ENCODE measurements at places on chromosomes 11 and 22. TPM values are rescaled to one million over a fixed set of nuclear protein-coding genes. Genes with fewer than 3 reads are reported as not detected.

GRCh38 chr11:13680501-13681264, 12.2 kb downstream of the FAR1 start:
- no peak for DNase-seq

GRCh38 chr22:39997939-39998726, 3.4 kb downstream of the FAM83F start:
- DNase-seq, result peak; percentile 34

DNA sequence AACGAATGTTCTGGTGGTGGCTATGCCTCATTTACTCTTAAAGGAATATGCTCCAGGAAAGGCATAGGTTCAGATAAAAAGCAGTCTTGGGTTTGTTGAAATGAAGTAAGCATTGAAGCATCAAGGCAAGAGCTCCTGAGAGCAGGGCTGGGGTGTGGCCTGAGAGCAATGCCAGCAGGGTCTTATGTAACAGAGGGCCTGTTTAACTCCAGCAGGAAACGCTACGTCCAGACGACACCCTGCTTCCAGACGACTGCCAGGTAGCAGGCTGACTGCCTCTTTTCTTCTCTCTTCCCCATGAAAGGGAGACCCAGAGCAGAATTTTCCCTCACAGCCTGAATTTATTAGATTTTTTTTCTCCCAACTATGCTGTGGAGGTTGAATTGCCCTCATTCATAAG, 127.2 kb upstream of the SLC5A12 start:
- peak; percentile 68 for DNase-seq

GRCh38 chr22:49632199-49633009, 195.3 kb downstream of the BRD1 start:
- DNase-seq, result peak; percentile 73

GRCh38 chr11:115083144-115083806, 404.9 kb downstream of the NXPE2 start:
- DNase-seq, result no peak

- peak; percentile 46 for DNase-seq
These were observed at the start of gene APOL1 for GRCh38 chr22:36252754-36253522. Gene APOL1, plus strand, starts transcription at chr22:36253133. Its CDS starts 1,823 bp downstream, at chr22:36254956.

DNA sequence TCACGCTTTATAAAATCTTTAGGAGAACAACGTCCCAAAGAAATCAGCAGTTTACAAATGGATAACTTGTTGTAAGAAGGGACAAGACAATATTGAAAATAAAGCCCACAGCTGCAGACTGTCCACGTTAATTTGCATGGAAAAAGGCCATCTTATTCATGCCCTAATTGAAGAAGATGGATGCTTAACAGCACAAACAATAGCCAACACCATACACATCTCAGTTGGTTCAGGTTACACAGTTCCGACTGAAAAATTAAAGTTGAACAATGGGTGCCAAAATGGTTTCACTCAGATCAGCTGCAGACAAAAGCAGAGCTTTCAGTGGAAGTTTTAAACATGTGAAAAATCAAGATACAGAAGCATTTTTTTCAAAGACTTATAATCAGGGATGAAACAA, 314.2 kb downstream of the RAB38 start:
- no peak for DNase-seq

- DNase-seq, result peak; percentile 92
These were observed 1.5 kb downstream of the TCIRG1 start for GRCh38 chr11:68040101-68040956.

DNA sequence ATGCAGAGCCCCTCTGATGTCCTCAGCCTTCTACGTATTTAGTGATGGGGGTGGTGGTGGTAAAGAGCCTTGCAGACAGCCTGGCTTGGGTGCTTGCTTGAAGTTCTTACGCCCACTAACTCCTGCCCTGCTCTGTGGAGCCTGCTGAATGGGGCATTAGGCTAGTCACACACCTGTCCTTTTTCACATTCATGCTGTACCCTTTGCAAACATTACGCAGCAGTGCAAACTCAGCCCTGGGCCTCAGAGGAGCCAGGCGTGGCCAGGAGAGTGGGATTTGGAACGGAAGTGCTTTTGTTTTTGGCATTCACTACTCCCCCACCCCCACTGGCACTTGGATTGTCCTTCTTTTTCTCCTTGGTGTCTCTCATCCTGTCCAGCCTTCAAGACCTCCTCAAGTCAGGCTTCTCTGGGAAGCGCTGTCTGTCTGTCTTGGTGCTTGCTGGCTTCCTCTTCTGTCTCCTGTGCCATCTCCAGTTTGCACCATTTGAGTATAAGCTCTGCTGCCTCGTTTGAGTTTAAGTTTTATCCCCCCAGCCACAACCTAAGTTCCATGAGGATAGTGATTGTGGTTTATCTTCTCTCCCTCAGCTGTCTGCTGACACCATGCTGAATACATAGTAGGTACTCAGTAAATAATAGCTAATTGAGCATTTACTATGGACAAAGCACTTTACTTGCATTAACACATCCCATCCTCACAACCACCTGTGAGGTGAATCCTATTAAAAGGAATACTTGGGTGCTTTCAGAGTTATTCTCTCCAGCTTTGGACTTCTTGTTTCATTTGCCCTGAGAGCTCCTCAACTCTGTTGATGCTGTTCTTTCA, 26.7 kb downstream of the ZBTB16 start:
- DNase-seq, result no peak

GRCh38 chr22:36569999-36570398, 41.0 kb upstream of the EIF3D start:
- no peak for DNase-seq

- DNase-seq, result no peak
These were observed 27.3 kb upstream of the TMEM86A start for GRCh38 chr11:18671246-18671645.

- DNase-seq, result no peak
These were observed 6.3 kb downstream of the HTATIP2 start for GRCh38 chr11:20369826-20370225.

- peak; percentile 11 for DNase-seq
These were observed 813.3 kb downstream of the OPCML start for GRCh38 chr11:132718711-132719671.

GRCh38 chr22:29014293-29014692, 47.3 kb downstream of the C22orf31 start:
- DNase-seq, result no peak

DNA sequence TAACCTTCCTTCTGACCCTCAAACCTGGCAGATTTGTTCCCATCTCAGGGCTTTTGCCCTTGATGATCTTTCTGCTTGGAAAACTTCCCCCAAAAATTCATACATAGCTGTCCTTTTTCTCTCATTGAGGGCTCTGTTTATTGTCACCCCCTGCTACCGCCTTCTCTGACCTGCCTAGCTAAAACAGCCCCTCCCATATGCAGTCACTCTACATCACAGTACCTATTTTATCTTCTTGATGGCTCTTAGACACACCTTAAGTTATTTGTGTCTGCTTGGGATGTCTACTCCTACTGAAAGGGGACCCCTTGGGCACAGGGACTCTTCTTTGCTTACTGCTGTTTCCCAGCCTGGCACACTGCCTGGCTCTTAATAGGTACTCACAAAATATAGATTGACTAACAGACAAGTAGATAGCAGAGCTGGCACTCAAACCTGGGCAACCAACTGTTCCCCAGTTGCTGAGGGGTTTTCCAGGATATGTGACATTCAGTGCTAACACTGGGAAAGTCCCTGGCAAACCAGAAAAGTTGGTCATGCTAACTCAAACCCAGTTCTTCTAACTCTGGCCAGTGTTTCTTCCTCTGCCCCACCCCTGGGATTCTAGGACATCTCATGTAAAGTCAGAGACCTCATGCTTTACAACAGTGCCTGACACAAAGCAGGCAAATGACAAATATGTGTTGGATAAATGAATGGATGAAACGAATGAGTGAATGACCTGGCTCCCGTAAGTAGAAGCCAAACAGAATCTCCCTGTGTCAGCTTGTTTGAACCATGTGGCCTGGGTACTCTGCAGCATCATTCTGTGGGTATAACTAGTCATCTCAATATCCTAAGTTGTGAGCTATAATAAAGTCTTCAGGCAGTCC, 19.8 kb upstream of the FJX1 start:
- DNase-seq, result no peak

DNA sequence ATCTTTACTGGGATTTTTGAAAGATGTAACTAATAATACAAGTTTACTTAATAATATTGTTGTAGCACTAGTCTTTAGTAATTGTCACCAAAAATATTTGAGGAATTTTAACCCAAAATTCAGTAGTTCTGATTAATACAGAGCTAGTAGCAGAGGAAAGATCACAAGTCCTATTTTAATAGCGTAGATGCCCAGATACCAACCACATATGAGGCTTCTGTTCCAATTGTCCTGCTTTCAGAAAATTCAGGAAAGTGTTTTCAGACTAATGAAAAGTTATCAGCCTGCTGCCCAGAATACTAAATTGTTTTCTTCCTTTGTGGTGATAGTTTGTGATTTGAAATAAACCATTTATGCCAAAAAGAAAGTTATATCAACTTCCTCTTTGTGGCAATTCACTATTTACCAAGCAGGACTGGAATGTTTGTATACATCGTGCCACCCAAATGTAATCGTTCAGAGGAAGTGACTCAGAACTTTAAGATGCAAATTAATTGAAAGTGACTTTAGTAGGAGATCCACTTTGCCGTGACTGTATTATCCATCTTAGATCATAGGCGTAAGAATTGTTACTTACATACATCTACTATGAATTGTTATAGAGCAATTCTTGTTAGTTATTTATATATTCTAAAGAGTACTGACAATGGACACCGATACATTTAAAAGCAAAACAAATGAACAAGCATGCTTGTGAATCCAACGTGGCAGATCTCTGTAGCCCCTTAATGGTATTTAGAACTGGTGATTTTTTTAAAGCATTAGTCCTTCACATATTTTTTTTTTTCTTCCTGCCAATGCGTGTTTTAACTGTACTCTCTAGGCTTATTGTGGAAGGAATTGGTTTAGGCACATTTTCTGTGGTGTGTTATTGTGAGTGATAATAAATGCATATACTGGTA, 231.0 kb downstream of the DDX10 start:
- DNase-seq, result no peak

DNA sequence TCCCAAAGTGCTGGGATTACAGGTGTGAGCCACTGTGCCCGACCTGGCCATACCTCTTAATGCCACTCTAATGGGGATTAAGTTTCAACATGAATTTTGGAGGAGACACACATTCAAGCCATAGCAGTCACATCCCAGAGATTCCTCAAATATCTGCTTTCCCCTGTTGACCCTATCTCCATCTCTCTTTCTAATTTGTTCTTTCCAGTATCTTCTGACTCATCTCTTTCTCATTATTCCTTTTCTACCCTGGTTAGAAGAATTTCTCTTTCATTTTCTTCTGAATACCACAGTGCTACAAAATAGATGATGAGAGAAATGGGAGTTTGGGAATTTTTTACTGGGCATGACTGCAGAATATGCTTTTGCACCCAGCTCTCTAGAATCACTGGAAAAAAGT, 5.1 kb downstream of the OR10V1 start:
- no peak for DNase-seq

DNA sequence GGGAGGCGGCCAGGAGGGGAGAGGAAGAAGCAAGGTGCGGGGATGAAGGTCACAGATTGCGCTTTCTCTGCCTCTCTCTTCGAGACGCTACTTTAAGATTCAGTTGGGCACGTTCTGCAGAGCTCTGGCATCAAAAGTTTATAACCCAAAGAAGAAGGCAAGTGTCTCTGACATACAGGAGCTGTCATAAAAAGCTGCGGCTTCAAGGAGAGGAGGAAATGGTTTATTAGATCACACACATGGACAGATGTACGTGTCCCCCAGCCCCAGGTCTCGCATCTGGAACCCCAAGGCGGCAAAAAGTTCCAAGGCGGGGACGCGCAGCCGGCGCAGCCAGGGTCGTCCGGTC, 589.0 kb downstream of the OPCML start:
- no peak for DNase-seq

GRCh38 chr22:22045571-22046335, 63.2 kb upstream of the TOP3B start:
- DNase-seq, result no peak

KLHDC7B gene
- 6.0 TPM for total RNA-seq

JOSD1 gene
- 44.5 TPM for total RNA-seq

ALG8 gene
- 32.3 TPM for total RNA-seq

C11orf65 gene
- 1.2 TPM for total RNA-seq

PGA3 gene
- total RNA-seq, result 37.8 TPM

KCNE3 gene
- 5.3 TPM for total RNA-seq

GAB4 gene
- total RNA-seq, result 1.7 TPM

SPTBN2 gene
- 46.5 TPM for total RNA-seq

APOA1 gene
- not detected for total RNA-seq

DGCR6 gene
- 11.6 TPM for total RNA-seq

LDHAL6A gene
- 0.96 TPM for total RNA-seq

Measured in umbilical cord (tissue), 2 donors.